ENCODE measurements at places on chromosomes 2 and 18.

DNA sequence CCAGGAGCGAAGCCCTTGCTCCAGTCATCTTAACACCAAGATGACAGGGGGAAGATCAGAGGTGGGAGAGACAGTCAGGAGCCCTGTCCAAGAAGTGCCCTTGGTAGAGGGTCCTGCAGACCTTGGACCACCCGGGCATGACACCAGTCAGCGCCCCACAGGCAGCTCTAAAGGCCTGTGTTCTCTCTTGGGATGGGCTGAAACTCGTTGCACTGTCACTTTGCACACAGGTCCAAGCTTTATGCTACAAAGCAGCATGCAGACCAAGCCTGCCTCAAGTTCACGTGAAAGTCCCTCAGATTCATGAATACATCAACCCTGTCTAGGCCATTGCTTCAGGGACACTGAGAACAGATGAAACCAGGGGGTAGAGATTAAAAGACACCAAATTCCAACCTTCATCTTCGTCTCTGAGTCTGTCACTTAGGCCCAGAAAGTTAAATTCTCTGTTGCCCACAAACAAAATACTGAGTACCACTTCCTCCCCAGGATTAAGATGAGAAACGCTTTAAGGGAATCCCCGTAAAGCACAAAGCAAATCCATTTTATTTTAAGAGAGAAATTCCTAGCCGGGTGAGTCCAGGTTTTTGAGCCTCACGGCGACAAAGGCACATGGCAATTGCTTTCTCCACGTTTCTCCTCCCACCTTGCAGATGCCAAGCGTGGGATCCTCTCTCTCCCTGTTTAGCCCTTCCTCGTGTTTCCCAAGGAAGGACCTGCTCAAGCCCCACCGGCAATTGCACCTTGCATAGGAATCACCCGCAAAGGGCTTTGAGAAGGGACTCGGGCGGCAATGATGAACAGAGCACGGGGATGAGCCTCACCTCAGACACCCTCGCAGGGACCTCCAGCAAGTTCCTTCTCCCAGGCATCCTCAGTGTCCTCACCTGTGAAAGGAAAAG is 75.0 kb upstream of the ID2 start:
- DNase-seq, result no peak

- DNase-seq, result no peak
Observed at GRCh38 chr2:68900496-68901198, 29.4 kb upstream of the BMP10 start.

DNA sequence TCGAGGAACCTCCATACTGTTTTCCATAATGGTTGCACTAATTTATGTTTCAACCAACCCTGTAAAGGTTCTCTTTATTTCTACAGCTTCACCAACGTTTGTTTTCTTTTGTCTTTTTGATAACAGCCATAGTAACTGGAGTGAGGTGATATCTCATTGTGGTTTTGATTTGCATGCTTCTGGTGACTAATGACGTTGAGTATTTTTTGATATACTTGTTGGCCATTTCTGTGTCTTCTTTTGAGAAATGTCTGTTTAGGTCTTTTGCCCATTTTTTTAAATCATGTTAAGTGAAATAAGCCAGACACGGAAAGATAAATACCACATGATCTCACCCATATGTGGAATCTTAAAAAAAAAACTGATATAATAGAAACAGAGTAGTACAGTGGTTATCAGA is 74.8 kb upstream of the SMIM21 start:
- no peak for DNase-seq

DNA sequence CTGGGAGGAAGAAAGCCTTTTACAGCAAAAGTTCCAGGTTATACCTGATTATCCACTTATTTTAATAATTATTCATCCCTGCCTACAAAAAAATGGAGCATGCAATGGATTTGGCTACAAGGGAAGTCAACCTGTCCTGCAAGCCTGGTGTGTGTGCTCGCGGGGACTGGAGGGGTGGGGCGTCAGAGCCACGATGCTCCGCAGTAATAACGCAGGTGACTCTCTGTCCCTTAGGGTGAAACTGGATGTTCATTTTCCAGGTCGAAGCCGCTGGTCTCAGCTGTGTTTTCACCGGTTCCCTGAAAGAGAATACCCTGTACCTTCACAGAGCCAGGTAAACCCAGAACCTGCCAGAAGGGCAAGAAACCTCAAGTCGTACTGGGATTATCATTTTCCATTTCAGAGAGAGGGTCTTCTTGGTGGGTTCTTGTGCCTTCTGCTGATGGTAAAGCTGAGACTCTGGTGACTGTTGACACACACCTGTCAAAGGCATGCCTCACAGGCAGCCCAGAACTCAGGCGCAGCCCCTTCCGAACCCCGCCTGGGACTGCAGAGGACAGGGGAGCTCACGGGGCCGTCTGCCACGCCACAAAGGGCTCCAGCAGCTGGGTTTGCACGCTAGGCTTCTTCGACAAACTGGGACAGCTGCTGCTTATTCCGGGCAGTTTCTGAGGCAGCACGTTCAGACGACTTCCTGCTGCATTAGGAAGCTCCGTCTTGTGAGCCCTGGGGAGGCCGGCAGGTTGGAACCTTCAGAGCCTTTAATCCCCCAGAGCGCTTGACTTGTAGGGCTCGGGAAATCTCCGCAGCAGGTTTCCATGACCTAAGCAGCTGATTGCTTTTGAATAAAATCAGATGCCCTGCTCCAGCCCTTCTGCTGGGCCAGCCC is 58.6 kb downstream of the KCNG2 start:
- DNase-seq, result no peak

- DNase-seq, result no peak
Observed at GRCh38 chr18:76980663-76981395, 151.8 kb downstream of the MBP start.

- DNase-seq, result no peak
Observed at GRCh38 chr2:166090908-166091307, 36.9 kb downstream of the SCN1A start.

GRCh38 chr2:67057901-67058703 is 339.0 kb upstream of the ETAA1 start:
- DNase-seq, result no peak

DNA sequence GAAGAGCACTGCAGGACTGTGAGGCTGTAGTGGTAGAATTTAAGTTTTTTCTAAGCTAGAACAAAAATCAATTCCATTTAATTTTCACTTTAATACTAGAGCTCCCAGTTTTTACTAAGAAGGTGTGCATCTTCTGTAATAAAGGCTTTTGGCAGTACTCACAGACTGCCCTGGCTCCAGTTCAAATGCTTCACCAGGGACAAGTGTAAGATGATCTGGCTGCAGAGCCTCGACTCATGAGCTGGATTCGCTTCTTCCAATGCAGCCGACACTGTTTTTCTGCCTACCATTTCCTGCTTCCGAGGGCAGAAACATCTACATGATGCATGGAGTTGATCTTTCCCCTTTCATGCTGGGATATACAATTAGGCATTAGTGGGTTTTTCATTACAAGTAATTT is 87.0 kb downstream of the FARSB start:
- DNase-seq, result no peak
